ENCODE measurements at places on chromosomes 7 and 10. TPM values are rescaled to one million over a fixed set of nuclear protein-coding genes. Genes with fewer than 3 reads are reported as not detected.
A peak's percentile ranks its signal among the peaks of the same experiment; 100 is the strongest.

DNA sequence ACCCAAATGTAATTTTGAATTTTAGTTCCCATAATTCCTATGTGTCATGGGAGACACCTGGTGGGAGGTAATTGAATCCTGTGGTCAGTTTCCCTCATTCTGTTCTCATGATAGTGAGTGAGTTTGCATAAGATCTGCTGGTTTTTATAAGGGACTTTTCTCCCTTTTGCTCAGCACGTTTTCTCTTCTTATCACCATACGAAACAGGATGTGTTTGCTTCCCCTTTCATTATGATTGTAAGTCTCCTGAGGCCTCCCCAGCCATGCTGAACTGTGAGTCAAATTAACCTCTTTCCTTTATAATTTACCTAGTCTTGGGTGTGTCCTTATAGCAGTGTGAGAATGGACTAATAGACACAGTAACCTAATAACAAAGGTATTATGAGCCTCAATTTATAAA, 36.1 kb upstream of the ZNF736 start:
- H3K27ac ChIP-seq, result no peak overlapping the region
- H3K27me3 ChIP-seq, result no peaks in the 10 kb centered on the region
- no peak overlapping the region for H3K4me3 ChIP-seq

DNA sequence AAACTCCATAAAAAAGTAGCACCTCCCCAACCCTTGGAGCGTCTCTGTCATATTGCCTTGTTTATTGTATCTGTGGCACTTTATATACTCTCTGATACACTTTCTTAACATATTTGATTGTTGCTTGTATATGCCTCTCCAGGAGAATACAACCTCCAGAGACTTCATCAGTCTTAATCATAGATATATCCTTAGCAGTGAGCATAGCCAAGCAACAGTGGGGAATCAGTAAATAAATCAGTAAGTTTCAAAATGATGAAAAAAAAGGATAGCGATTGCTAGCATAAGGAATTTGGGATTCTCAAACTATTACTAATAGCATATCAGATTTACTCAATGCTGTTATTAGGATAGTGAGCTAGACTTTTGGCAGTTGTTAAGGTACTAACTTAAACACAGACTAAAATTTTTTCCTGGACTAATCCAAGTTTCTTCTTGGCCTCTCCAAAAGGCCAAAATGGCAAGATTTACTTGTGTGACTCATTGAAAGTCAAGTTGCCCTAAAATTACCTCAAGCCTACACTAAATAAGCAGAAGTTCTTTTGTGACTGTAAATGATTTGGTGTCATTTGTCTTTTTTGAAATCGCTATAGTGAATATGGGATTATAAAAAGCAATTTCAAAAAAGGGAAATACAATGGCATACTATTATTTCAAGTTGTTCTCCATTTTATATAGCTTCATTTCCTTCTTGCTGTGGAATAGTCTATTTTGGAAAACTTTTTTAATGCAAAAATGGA, 177.9 kb downstream of the CHN2 start:
- H3K27ac ChIP-seq, result no peak overlapping the region
- H3K36me3 ChIP-seq, result peaks cover 3% of the 10 kb centered on the region
- H3K27me3 ChIP-seq, result no peaks in the 10 kb centered on the region

DNA sequence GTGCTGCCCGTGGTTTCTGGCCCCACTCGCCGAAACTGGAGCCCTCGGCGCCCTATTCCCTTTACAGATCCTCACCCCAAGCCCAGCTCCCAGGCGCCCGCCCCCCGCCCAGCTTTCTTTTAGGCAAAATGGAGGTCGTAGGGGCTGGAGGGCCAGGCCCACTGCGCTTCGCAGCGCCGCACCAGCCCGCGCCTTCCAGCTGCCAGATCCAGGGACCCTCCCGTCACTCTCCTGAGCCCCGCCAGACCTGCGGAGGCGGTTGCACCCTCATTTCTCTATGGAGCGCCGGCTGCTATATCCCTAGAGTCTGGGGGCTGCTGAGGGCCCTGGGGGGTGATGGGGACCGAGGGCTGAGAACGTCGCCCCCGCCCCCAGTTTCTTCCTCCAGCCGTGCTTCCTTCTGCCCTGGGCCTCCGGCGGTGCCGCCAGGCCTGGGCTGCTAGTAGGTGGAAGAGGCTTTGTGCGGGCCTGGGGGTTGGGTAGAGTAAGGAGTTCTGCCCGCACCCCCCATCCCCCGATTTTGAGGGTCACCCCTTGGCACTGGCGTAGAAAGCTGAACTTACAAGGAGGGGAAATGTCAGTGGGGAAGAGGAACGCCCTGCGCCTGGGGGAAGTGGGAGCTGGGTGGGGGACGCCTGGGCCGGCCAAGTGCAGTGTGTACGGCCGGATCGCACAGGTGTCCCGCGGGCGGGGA, 1.0 kb downstream of the GNB2 start:
- peaks cover 6% of the 10 kb centered on the region for H3K36me3 ChIP-seq
- peaks cover 18% of the 10 kb centered on the region for H3K27me3 ChIP-seq
- peak overlapping the region; percentile 91 for H3K4me3 ChIP-seq
- H3K4me1 ChIP-seq, result peaks cover 2% of the 10 kb centered on the region

DNA sequence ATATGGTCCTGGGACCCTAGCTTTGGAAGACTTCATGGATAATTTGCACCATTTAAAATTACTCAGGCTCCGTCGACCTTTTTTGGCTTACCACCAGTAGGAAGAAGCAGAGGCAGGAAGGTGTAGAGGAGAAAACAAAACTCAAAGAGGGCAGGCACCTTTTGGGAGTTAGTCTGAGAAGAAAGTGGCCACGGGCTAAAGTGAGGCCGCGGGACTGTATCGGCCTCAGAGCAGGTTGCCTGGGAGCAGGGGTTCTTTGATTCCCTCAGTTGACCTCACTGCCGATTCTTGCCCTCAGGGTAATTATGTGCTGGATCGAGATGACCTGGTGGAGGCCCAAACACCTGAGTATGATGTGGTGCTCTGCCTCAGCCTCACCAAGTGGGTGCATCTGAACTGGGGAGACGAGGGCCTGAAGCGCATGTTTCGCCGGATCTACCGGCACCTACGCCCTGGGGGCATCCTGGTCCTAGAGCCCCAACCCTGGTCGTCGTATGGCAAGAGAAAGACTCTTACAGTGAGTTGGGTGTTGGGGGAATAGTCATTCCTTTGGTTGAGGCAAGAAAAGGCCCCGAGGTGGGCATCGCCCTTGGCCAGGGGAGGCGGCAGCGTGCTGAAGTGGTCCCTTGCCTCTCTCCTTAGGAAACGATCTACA, 3.1 kb downstream of the MEPCE start:
- peaks cover 29% of the 10 kb centered on the region for H3K4me1 ChIP-seq
- H3K27ac ChIP-seq, result peak overlapping the region; percentile 59
- no peaks in the 10 kb centered on the region for H3K27me3 ChIP-seq
- no peak overlapping the region for H3K4me3 ChIP-seq
- peaks cover 10% of the 10 kb centered on the region for H3K36me3 ChIP-seq
- DNase-seq, result no peak

- peaks cover 9% of the 10 kb centered on the region for H3K4me1 ChIP-seq
- H3K27ac ChIP-seq, result no peak overlapping the region
- H3K4me3 ChIP-seq, result no peak overlapping the region
- DNase-seq, result no peak
- H3K27me3 ChIP-seq, result no peaks in the 10 kb centered on the region
- no peaks in the 10 kb centered on the region for H3K36me3 ChIP-seq
Measured at GRCh38 chr10:8618834-8619233, 564.3 kb downstream of the GATA3 start.

DNA sequence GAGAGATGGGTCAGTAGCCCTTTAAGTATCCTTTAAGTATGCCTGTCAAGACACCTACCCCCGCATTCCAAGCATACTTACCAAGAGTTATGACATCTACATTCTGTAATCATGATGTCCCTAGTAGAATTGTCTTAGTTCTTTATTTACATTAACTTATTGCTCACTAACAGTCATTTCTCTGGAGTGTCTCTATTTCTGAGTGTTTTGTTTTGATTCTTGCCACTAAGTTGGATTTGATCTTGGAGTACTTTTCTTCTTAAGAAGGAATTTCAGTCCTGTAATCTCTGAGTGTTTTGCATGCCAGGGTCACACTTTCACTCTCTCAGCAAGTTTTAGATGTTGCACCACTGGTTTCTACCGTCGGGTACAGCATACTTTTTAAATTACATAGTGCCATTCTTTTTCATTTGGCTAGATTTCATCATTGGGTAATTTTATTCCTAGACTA, 1053.9 kb downstream of the KCNMA1 start:
- H3K4me1 ChIP-seq, result no peaks in the 10 kb centered on the region
- H3K27ac ChIP-seq, result no peak overlapping the region
- peaks cover 2% of the 10 kb centered on the region for H3K27me3 ChIP-seq
- no peak overlapping the region for H3K4me3 ChIP-seq
- H3K36me3 ChIP-seq, result no peaks in the 10 kb centered on the region
- DNase-seq, result no peak

- H3K4me3 ChIP-seq, result no peak overlapping the region
- DNase-seq, result no peak
- no peaks in the 10 kb centered on the region for H3K36me3 ChIP-seq
- peaks cover 4% of the 10 kb centered on the region for H3K27me3 ChIP-seq
Measured at GRCh38 chr10:70499836-70500167, 21.2 kb downstream of the PALD1 start.

DNA sequence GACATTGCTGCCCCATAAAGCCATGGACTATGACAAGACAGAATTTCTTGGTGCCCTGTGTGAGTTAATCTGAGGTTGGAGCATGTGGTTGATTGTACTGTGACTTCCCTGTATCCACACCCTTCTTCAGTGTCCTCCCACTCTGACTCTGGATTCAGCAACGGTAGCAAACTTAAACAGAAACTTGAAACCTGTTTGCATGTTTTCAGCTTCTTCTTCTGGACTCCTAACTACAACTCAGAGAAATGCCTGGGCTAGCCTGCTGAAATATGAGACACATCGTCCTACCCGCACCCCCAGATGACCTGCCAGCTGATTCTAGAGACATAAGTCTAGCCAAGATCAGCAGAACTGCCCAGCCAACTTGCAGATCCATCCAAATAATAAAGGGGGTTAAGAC, 78.4 kb downstream of the IPMK start:
- no peaks in the 10 kb centered on the region for H3K27me3 ChIP-seq
- H3K4me1 ChIP-seq, result peaks cover 8% of the 10 kb centered on the region
- no peak overlapping the region for H3K27ac ChIP-seq
- H3K4me3 ChIP-seq, result no peak overlapping the region
- H3K36me3 ChIP-seq, result no peaks in the 10 kb centered on the region

- H3K27ac ChIP-seq, result no peak overlapping the region
- H3K36me3 ChIP-seq, result peaks cover 3% of the 10 kb centered on the region
- H3K27me3 ChIP-seq, result no peaks in the 10 kb centered on the region
- no peak for DNase-seq
Measured at GRCh38 chr10:24882047-24882698, 70.2 kb downstream of the PRTFDC1 start.

GRCh38 chr7:77351539-77352004, 64.6 kb downstream of the GSAP start:
- H3K4me3 ChIP-seq, result no peak overlapping the region
- DNase-seq, result no peak
- no peaks in the 10 kb centered on the region for H3K4me1 ChIP-seq
- H3K36me3 ChIP-seq, result no peaks in the 10 kb centered on the region

DNA sequence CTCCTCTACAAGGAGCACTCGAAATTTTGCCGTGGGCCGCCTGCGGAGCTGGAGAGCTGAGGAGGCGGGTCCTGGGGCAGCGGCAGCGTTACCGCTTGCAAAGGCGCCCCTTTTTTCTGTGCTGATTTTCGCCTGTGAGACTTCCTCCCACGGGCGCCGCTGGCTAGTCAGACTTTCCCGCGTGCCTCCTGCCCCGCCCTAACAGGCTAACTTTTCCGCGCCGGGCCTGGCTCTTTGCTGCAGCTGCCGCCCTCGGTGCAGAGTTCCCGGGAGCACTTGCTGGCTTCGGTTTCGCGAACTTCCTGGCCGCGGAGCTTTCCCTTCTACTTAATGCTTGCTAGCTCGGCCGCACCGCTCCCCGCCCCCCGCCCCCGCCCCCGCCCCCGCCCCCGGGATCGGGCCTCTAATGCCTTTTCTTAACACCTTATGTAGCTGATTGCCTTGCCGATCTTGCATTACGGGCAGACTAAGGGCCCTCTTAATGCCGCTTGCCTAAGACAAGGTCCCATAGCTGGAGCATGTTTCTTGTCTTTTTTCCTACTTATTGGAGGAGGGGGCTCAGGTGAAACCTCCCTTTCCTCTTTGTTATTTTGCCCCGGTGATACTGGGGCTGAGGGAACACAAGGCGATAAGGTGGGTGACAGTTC, 37.9 kb upstream of the RASGEF1A start:
- H3K4me3 ChIP-seq, result peak overlapping the region; percentile 77
- H3K27ac ChIP-seq, result peak overlapping the region; percentile 57
- H3K36me3 ChIP-seq, result no peaks in the 10 kb centered on the region
- no peaks in the 10 kb centered on the region for H3K27me3 ChIP-seq

DNA sequence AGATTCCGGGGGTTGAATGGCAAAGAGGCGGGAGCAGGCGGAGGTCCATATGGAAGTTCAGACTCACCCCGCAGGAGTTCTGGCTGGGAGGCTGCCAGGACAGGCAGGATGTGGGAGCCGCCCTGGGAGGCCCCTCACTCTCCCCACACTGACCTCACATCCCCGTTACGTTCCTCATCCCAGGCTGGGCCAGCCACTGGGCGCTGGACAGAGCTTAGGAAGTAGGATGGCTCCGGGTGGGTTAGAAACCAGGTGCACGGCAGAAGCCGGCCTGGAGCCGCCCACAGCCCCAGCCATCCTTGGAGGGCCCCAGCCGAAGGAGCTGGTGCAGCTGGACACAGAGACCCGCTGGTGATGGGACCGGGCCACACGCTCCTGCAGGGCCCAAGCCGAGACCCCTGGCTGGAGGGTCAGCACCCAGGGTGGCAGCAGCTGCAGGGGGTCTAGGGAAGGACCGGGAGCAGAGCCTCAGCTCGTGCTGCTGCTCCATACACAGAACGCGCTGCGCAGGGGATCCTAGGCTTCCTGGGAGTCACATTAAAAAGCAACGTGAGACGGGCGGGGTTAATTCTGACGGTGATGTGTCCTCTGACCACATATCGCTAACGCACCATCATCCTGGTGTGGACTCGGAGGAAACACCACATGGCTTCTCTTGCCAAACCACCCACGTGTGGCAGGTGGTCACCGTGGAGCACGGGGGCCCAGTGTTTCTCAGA, 98.6 kb upstream of the DIP2C start:
- H3K36me3 ChIP-seq, result no peaks in the 10 kb centered on the region
- H3K4me1 ChIP-seq, result no peaks in the 10 kb centered on the region
- no peak overlapping the region for H3K4me3 ChIP-seq
- no peak for DNase-seq

DNA sequence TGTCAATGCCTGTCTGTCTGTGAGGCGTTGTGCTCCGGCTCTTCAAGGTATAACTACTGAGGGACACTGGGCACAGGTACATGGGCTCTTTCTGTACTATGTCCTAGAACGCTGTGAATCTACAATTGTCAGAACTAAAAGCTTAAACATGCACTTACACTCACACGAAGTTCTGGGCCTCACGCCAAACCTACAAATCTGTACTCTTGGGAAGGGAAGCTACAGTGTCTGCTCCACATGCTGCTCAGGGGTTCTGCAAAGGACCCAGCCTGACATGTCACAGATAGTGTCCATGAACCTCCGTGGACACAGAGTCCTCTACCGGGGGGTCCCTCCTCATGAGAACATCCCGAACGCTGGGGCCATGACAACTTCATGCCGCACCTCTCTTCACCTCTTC, 268.7 kb downstream of the WDR37 start:
- H3K27me3 ChIP-seq, result peaks cover 15% of the 10 kb centered on the region
- DNase-seq, result no peak
- H3K36me3 ChIP-seq, result no peaks in the 10 kb centered on the region
- peaks cover 4% of the 10 kb centered on the region for H3K4me1 ChIP-seq
- no peak overlapping the region for H3K27ac ChIP-seq
- no peak overlapping the region for H3K4me3 ChIP-seq

HPSE2 gene
- total RNA-seq, result 0.10 TPM

COMMD3 gene
- total RNA-seq, result 48.5 TPM

ZNRF2 gene
- 14.4 TPM for total RNA-seq

ADRB1 gene
- total RNA-seq, result not detected

FOXI2 gene
- 1.7 TPM for total RNA-seq

CALCR gene
- not detected for total RNA-seq

PRF1 gene
- not detected for total RNA-seq

HOXA7 gene
- 1.5 TPM for total RNA-seq

ELOVL3 gene
- total RNA-seq, result not detected
